DMS53 (cell line): ENCODE measurements at places on chromosomes 12 and 14.

DNA sequence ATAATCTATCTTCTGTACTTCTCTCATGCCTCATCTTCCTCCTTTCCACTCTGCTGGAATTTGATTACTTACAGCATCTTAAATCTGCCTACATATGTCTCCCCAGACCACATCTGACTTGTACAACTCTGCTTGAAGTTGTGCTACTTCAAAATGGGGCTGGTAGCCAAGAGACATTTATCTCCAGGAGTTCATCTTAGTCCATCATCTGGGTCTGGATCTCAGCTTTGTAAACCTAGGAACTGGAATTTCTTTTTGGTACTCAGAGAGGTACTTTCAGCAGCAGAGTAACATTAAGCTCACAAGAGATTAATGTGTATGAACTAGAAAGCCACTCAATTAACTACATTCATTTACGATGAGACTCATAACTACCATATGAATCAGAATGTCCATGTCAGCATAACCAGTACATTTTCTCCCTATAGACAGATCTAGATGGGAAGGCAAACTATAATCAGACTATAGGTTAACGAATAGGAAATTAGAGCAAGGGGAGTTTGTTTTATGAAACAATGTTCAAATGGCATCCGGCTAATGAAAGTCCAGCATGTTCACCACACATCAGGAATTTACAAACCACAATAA, 178.8 kb downstream of the CEP128 start:
- no peak for DNase-seq

DNA sequence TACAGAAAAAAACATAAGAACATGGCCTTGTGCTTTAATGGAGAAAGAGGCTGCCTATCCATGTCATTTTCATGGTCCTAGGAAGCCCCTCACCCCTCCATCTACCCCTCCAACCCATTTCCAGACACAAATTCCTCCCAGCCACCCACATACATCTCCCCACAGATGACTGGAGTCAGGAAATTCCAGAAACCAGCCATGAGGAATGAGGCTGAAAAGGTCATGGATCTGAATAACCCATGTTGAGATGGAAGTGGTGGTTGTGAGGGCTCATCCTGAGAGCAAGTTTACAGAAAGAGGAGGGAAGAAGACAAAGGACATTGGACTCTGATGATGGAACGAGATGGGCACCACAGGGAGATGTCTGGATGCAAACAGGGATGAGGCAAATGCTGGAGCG, 23.9 kb upstream of the C12orf42 start:
- DNase-seq, result no peak

DNA sequence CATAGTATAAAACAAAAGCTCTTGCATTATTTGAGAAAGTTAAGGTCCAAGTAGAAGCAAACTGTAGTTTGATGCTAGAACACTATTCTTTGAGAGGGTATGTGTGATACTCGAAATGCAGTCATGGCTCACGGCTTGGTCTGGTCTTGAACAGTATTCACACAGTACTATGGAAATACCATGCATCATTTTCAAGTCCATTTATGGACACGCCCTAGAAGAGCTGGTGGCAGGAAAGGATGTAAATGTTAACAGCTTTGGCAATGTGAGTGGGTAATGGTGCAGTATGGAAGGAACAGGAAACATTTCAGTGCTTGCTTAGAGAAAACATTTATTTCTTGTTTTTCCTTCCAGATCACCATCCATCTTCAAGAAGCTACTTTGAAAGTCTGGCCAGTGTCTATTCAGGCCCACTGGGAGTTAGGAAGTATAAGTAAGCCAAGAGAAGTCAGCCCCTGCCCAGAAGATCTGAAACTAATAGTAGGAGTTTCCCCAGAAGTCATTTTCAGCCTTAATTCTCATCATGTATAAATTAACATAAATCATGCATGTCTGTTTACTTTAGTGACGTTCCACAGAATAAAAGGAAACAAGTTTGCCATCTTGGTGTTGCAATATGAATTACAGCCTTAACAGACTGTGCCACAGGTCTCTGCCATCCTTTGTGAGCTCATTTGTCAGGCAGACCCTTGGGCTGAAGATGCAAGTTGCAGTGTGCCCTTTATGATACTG, 5.7 kb upstream of the AKAP5 start:
- no peak for DNase-seq

DNA sequence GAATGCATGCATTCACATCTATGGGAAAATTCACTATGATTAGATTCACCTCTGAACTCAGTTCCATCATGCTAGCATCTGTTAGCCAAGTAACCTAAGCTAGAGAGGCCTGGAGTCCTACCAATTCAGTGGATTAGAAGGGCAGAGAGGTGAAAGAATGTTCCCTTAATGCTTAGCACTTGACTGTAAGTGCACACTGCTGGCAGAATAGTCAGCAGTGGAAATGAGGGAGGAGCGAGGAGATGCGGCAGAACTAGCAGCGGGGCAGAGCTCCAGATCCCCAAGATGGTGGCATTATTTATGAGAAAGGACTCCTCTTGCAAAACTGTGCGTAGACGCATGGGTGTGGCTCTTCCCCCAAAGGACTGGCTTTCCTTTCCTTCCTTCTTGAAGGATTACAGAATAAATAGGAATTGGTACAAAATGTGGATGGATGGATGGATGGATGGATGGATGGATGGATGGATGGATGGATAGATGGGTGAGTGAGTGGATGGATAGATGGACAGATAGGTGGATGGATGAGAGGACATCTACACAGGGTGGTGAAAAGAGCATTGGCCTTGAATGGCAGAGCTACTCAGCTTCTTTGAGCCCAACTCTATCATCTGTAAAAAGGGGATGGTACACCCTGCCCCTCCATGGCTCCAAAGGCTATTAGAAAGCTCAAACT, 227.2 kb downstream of the CHST11 start:
- no peak for DNase-seq

- no peak for DNase-seq
Measured at GRCh38 chr12:125229878-125230530, 164.8 kb downstream of the AACS start.

GRCh38 chr12:131785763-131786330, 42.3 kb upstream of the MMP17 start:
- no peak for DNase-seq

- DNase-seq, result no peak
Measured at GRCh38 chr12:128258866-128259555, 8.0 kb upstream of the TMEM132C start.

DNA sequence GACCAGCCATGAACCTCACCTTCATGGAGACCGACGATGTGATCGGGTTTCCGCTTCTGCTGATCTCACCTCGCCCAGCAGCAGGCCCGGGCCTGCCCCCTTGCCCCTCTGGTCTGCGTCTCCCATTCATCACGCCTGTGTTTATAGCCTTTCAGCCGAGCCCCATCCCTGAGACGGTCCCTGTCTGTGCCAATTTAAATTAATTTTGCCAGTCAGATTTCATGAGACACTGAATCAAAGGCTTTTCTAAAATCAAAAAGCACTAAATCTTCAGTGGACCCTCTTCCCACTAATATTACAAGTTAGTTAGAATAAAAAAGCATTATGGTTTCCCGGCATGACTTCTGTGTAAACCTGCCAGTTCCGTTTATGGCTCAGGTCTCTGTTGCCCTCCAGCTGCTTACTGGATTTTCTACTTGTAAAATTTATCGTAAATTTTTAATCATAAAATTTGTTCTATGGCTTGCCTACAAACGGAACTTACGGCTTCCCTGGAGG, 155.9 kb downstream of the ESRRB start:
- DNase-seq, result no peak

GRCh38 chr12:125683748-125684381, 618.6 kb downstream of the AACS start:
- DNase-seq, result peak; percentile 45

GRCh38 chr12:5310151-5310550, 121.8 kb upstream of the NTF3 start:
- no peak for DNase-seq

GRCh38 chr12:107992870-107993451, 136.1 kb upstream of the WSCD2 start:
- peak; percentile 75 for DNase-seq

DNA sequence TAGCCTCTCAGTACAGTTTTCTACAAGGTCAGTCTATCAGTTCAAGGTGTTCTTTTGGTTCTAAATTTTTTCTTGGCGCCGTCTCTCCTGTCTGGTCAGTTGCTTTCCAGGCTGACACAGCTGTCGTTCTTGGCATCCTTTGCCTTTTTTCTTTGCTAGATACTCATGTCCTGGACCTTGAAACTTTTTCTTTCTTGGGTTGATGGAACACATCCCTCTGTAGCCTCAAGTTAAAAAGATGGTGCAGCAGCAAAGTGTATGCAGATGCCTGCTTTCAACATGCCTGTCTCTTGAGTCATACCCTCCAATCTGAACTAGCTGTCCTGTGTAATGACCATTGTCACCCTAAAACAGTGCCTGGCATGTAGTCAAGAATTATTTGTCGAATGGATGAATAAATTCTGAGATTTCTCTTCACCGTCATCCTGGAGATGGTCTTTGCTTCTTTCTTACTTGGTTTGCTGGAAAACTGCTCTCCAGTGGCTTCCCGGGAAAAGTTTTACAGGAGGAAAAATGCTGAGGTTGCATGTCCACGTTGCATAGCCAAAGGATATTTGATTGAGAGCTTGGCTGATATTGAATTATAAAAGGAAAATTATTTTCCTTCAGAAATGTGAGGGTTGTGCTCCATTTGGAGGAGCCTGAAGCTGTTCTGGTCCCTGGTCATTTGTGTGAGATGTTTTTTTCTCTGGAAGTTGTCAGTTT, 4.6 kb downstream of the NYNRIN start:
- DNase-seq, result no peak

GRCh38 chr14:97233319-97233985, 436.3 kb downstream of the VRK1 start:
- no peak for DNase-seq

GRCh38 chr12:41604830-41605229, 416.7 kb downstream of the PDZRN4 start:
- DNase-seq, result peak; percentile 21

GRCh38 chr12:102816816-102817434, 100.1 kb downstream of the PAH start:
- peak; percentile 81 for DNase-seq

DNA sequence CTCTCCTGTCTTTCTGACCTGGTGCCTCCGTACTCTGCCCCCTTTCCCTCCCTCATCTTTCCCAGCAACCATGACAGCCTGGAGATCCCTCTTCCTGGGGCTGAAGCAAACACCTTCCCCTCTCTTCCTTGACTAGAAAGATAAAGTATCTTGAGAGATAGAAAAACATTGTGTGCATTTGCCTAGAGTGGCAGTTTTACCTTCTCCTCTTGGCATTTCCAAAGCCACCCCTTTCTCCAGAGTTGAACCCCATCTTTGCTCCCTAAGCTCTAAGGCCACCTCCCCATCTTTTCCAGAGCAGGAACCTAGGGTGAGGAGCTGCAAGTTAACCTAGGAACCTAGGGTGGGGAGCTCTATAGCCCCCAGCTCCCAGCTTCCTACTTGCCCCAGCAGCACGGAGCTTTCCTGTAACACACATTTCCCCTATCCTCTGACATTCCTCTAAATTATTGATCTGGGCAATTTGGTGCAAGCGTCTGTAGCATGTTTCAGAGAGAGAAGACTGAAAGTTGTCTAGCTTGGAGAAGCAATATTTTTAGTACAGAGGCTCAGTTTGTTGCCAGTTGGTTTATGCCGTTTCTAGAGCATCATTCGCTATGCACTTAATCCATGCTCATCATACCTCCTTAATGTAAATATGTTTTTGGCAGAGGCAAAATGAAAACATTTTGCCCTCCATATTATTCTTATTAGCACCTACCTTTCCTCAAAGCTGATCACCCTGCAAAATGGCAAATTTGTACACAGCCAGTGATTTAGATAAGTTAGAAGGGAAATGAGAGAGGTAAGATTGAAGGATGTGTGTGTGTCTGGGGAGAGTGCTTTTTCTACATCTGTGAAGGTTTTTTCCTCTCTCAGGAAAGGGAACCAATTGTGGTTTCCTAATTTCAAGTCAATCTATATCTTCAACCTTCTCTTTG, 5.4 kb upstream of the TBX3 start:
- no peak for DNase-seq

GRCh38 chr12:89839444-89839843, 130.8 kb upstream of the ATP2B1 start:
- no peak for DNase-seq

DNA sequence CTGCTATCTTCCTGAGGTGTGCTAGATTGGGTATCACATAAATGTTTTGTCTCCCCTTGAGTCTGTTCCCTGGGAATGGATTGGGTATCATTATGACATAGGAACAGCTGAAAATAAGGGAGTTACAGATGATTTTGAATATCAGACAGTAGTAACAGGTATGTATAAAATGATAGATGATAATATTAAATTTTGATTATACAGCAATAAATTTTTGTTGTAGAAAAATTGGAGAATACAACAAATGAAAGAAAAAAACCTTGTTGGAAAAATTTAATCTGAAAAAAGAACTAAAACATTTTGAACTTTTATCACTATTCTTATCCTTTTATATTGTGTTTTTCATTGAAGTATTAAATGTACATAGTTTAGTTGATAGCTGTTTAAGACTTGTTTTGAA, 43.2 kb downstream of the FBXO34 start:
- DNase-seq, result no peak

DNA sequence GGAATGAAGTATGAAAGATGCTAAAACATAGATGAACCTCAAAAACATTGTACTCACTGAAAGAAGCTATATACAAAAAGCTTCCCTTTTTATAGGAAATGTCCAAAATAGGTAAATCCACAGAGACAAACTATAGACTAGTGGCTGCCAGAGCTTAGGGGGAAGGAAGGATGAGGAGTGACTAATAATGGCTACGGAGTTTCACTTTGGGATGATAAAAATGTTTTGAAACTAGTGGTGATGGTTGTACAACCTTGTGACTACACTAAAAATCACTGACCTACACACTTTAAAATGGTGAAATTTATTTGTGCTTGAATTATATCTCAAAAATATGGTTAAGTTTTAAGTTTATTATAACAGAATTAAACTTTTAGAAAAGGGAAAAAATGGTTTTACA, 37.1 kb upstream of the AMN1 start:
- no peak for DNase-seq

- no peak for DNase-seq
Measured at GRCh38 chr12:57254506-57255280, 3.7 kb upstream of the STAC3 start.

GRCh38 chr12:130079279-130079678, 83.0 kb upstream of the FZD10 start:
- peak; percentile 24 for DNase-seq

DNA sequence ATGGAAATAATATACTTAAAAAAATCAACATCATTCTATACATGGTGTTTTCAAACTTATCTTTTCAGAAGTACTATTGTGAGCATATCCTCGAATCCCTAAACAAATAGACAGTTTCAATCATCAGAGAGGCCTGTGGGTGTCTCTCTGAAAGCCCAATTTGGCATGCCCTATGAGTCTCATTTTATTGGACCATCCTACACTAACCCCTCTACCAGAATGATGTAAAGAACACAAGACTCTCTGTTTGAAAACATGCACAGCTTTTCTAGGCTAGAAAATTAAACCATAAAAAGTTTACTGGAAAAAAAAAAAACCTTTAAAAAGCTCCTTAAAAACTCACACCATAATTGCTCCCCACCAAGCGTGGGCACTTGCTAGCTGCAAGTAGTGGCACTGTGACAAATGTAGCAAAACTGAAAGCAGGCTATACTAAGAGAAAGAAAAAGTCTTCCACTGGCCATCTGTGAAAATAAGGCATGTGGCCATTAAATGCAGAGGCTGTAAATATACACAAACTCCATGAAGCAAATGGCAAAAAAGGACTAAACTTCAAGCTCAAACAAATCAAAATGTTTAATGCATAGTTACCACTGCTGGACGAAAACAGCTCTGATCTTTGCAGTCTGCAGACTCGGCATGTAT, 394.2 kb downstream of the SOX5 start:
- DNase-seq, result peak; percentile 78

GRCh38 chr14:59306775-59307174, 118.3 kb downstream of the DAAM1 start:
- DNase-seq, result peak; percentile 42
